ENCODE measurements at places on chromosomes 16 and 17. TPM values are rescaled to one million over a fixed set of nuclear protein-coding genes. Genes with fewer than 3 reads are reported as not detected.

DNA sequence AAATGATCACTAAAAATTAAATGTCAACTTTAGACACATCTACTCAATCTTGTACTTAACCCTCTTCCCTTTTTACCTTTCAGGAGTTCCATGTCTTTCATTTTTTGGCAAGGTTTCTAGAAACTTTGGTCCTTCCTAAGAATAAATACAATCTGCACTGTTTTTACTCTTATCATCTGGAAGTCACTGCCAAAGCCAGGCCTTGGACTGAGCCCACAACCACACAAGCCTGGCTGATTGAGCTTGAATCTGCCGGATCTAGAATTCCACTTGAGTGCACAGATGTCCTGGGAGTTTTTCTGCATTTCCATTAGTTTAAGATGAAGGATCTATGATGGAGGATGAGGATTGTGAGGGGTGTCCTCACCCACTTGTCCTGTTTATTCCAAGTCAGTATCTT lies 126.1 kb downstream of the VPS53 start:
- DNase-seq = no peak

DNA sequence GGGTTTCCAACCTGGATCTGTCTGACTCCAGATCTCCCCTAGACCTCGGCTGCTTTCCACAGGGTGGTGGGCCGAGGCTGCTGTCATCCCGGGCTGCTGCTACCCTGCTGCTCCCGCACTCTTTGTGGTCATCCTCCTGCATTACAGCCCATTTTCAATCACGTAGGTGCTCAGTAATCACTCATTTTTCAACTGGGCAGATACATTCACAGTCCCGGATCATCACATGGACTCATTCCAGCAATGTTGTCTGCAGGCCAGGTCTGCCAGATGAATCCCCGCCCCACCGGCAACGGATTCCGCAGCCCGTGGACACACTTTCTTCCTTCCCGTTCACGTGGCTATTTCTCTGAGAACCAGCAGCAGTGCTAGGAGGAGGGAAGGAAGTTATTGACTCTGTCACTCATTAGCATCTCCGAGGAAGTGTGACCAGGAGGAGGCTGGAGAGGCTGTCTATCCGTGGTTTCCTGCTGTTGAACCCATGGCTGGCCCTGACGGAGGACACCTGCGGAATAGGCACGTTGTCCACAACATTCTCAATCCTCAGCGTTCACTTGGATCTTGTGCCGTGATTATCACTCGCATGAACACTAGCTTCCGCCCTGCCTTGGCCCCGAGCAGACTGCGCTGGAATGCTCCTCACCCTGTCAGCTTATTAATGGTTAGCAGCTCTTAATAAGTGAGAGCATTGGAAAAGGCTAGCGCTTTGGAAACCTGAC lies 14.7 kb upstream of the ZCCHC14 start:
- peak; percentile 25 for DNase-seq

DNA sequence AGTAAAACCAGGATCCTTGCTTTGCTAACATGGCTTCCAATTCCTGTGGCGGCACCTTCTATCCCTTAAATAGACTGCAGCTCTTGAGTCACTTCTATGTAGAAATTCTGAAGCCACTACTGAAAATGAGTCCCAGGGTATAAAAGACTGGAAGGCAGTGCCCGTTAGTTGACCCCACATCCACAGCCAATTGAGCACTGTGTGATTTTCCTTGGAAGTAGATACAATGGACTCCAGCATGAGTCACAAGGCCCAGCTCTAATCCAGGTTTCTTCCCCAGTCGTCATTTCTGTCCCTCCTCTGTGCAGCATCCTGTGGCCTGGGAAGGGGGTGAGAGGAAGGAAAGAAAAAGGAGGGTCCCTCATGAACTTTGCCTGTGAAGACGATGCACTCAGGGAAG lies 69.5 kb downstream of the HLF start:
- DNase-seq = no peak

- DNase-seq = peak; percentile 31
These were observed 5.4 kb downstream of the MYO1C start for GRCh38 chr17:1486802-1487695.

DNA sequence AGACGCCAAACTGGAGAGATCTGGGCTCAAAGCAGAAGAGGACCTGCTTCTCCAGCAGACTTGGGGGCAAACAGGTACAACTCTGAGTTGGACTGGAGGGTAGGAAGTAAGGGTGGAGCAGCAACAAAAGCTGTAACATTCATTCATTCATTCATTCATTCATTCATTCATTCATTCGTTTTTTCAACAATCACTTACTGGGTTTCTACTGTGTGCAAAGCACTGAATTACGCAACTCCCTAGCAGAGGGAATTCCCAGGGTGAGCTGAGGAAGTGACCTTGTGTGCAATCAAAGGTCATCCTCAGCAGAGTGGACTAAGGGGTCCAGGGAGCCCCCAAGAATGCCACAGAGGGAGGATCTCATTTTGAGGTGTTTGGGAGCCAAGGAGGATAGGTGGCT lies 231.1 kb upstream of the SDK2 start:
- no peak for DNase-seq

DNA sequence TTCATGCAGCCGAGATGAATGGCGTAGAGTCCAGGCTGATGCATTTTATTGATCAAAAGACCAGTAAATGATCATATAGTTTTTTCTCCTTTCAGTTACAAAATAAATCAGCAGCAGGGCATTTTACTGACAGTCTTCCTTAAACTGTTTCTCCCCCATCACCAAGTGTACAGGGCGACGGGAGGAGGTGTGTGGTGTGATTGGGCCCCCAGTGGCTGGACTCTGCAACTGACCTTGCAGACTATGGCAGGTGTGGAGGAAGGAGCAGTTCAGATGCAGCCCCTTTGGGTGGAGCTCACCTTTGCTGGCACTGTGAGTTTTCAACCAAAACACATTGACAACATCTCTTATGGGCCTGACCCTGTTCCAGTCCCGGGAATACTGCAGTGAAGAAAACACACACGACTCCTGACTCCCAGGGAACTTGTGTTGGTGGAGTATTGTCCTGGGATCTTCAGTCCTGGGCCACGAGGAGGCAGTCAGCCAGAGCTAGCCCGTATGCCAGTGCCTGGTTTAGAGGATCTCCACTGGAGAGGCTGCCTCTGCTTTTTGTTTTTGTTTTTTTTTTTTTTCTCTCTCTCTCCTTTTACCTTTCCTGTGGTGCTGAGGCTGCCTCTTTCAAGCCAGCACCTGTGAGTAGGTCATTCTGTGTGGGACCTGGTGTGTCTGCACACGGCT lies 29.8 kb downstream of the KIAA0513 start:
- no peak for DNase-seq

DNA sequence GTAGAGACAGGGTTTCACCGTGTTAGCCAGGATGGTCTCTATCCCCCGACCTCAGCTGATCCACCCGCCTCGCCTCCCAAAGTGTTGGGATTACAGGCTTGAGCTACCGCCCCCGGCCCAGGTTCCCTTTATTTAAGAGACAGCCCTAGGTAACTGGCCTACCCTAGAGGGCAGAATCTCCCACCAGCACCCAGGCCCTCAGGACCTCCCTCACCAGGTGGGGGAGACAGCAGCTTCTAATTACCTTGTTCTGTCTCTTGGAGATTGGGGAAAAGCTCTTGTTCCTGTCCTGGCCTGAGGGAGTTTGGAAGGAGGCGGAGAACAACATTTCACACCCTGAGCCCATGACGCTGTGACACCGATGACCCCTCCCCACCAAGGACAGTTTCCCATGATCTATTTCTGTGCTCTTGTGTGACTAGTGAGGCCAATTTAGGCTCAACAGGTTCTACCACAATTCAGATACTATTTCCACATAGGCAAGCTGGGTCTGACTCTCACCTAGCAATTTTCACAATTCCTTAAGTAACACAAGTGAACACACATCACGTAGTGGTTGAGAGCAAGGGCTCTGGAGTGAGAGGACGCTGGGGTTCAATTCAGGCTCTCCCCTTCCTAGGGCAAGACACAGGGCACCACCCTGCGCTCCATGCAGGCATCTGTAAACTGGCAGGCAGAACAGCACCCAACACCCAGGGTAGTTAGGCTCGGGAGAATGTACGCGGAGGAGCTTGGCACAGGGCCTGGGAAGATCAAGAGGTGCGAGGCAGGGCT lies 20.4 kb downstream of the HDAC5 start:
- no peak for DNase-seq

DNA sequence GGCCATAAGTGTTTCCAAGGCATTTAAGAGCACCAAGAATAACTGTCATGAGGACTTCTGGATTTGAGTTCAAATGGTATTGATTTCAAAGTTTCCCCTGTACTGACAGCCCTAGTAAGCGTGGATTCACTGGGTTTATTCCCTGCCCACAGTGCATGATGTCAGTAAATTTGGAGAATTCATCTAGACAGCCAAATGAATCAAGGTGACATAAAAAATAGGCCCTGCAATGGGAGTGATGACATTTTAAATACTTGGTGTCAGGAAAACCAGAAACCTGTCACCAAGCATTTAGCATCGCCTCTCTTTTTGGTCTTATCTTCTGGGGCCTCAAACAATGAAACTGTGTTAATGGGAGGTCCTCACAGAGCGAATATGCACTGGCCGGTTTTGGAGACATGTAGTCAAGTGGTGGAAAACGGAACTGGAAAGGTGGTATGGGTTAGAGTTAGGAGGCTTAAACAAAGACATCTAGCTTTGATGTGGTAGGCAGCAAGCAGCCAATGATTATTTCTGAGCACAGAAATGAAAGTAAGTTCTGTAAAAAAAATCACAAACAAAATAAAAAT lies 29.1 kb downstream of the COG4 start:
- DNase-seq = no peak

DNA sequence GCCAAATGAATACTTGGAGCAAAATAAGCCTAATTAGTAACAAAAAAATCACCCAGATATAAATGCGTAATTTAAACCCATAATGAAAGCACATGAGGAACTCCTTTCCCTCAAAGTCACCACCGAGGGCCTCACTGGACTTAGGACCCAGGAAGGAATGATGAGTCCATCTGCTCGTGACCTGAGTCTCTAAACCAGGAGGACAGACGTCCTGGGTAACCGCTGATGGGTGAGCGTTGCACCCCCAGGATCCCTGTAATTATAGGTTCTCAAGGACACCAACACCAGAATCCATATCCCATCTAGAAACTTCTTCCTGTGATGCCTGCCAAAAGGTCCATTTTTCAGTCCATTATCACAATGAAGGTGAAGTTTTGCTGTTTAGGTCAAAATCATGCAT lies 121.4 kb downstream of the ZNF778 start:
- no peak for DNase-seq

- no peak for DNase-seq
These were observed 13.4 kb downstream of the RTN4RL1 start for GRCh38 chr17:2011411-2012371.

DNA sequence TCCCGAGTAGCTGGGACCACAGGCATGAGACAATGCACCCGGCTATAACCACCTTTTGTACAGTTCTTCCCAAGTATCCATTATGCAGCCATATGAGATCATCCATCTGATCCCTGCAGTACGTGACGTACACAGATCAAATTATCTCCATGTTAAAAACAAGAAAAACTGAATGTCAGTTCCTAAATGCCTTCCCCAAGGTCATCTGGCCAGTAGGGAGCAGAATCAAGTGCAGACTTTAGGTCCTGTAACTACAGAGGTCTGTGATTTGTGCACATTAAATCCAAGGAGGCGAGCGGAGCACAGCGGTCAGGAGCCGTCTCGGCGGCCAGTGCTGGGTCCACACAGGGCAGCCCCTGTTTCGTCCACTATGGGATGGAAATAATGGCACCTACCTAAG lies 23.7 kb downstream of the ZCCHC14 start:
- DNase-seq = no peak

GRCh38 chr17:33967608-33968349 lies 287.3 kb upstream of the CCL2 start:
- no peak for DNase-seq

GRCh38 chr16:89478576-89479221 lies 11.7 kb downstream of the ANKRD11 start:
- DNase-seq = no peak

DNA sequence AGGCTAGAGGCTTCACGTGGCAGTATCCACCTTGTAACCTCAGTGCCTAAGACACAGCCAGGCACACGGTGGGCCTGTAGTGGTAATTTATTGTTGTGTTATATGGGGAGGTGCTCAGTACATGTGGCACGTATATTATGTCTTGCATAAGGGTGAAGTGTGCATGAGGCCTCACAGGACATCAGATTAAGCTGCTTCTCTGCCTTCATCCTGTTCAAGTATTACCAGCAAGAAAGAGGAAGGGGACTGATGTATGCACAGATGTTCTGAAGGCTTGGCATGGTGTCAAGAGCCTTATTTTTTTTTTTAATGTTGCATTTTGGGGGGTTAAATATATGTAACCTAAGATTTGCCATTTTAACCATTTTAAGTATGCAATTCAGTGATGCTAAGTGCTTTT lies 71.6 kb downstream of the ABCC1 start:
- no peak for DNase-seq

- no peak for DNase-seq
These were observed 5.5 kb downstream of the CCL17 start for GRCh38 chr16:57409870-57410587.

GRCh38 chr16:31094088-31094423 lies 541 bp downstream of the VKORC1 start:
- no peak for DNase-seq

GRCh38 chr17:56521414-56522141 lies 71.9 kb upstream of the NOG start:
- DNase-seq = no peak

GRCh38 chr17:70357190-70357589 lies 187.9 kb downstream of the KCNJ2 start:
- no peak for DNase-seq

DNA sequence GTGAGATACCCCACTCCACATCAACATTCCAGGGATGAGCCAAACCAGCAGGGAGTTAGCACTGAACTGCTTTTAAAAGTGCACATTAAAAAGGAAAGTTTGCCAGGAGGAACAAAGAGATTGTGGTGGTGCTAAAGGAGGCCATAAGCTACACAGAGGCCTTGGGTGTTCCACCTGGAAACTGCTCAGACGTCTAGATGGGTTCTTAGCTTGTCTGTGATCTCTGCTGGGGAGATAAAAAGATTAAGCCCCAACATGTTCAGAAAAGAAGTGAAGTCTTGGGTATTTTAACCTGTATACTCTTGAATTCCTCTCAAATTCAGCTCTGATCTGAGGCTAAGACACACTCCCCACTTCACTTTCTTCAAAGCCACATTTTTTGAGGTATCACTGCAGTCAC lies 10.4 kb downstream of the HAS3 start:
- DNase-seq = no peak

- DNase-seq = peak; percentile 69
These were observed 17.7 kb downstream of the PSMD11 start for GRCh38 chr17:32461853-32462617.

GRCh38 chr17:38325221-38325851 lies 18.4 kb downstream of the GPR179 start:
- no peak for DNase-seq

Gene HS3ST4
- total RNA-seq = 4.8 TPM

Gene CACNG3
- not detected for total RNA-seq

Gene SLC35G6
- not detected for total RNA-seq

Gene RASD1
- total RNA-seq = 0.31 TPM

Gene ANKRD40CL
- not detected for total RNA-seq

Gene KRTAP3-1
- total RNA-seq = not detected

Gene CENPT
- total RNA-seq = 82.9 TPM

Gene AOC2
- total RNA-seq = 6.2 TPM

All from endothelial cell (in vitro differentiated cells).